ENCODE measurements at places on chromosomes 6 and 20.

- peak; percentile 12 for DNase-seq
Measured at GRCh38 chr6:111231090-111231459, 143.8 kb downstream of the SLC16A10 start.

GRCh38 chr6:722077-722524 is 29.2 kb upstream of the EXOC2 start:
- peak; percentile 64 for DNase-seq

DNA sequence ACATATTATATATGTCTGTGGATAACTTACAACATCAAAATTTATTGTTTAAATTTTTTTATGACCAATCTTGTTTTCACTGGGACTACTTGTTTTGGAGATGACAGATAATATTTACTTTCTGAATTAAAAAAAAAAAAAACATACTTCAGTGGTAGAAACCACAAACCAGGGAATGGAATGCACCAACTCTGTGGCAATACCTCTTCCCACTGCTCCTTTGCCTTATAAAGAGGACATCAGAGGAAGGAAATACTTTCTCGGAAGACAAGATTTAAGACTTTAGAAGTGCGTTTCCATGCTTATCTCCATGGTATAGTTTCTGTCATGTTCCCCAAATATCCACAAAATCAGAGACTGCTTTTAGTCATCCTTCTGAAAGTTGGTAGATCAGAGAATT is 1241.1 kb upstream of the EYS start:
- DNase-seq, result no peak

DNA sequence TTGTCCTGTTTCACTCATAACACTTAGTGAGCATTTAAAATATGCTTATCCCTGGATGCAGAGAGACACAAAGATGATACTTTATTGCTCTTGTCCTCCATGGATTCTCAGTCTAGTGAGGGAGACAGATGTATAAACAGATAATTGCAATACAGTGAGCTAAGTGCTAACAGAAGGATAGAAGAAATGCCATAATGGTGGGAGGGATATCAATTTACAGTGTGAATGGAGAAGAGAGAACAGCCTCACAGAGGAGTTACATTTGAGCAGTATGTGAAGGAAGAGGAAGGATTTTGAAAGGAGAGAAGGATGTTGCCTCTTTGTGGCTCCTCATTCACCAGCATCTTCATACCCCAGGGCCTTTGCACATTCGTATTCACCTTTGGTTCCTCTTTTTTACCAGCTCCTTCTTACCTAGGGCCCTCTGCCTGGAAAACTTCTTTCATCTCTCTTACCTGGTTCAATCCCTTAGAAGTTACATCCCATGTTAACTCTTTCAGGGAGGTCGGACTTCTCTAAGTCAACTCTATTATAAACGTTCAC is 341.7 kb downstream of the PRL start:
- DNase-seq, result no peak

DNA sequence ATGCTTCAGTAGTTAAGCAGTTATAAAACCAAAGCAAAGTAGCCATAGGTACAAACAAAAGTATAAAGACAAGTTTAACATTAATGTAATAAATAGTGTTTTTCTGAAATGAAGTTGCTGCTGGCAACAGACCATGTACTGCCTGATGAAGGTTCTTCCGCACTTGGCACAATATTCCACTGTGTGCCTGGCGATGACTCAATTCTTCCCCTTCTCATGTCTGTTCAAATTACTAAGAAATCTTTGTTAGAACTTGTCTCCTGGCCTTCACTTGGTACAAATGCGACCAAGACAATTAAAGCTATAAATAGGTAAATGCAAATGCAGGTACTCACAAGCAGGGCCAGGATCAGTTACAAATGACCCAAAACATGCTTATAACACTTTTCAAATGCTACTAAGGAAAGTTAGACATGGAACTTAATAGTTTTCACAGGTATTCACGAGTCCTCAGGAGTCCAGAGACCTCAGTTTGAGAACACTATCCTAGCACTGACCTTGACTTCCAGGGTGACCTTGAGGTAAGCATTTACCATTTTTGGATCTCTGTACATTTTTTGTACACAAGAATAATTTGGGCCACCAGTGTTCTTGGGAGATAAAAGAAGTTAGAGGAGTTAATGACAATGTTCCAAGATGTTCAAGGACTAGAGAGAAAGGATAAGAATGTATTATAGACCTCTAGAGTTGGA is 8.1 kb upstream of the DDR1 start:
- DNase-seq, result peak; percentile 91

GRCh38 chr6:68333442-68333841 is 301.6 kb upstream of the ADGRB3 start:
- DNase-seq, result no peak

- no peak for DNase-seq
Measured at GRCh38 chr6:25366903-25367545, 87.8 kb downstream of the CARMIL1 start.

DNA sequence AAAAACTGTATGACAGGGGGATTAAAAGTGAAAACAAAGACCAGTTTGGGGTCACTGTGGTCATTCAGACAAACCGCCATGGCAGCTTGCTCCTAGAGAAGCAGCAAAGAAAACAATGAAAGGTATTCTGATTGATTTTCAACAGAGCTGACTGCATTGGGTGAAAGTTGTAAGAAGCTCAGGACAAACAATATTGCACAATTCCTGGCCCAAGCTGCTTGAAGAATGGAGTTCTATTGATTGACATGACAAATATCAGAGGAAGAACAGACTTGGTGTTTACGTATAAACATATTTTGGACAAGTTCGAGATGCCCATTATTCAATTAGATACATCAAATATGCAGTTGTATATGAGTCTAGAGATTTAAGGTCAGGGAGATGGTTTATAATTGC is 62.0 kb downstream of the TRIM38 start:
- no peak for DNase-seq

DNA sequence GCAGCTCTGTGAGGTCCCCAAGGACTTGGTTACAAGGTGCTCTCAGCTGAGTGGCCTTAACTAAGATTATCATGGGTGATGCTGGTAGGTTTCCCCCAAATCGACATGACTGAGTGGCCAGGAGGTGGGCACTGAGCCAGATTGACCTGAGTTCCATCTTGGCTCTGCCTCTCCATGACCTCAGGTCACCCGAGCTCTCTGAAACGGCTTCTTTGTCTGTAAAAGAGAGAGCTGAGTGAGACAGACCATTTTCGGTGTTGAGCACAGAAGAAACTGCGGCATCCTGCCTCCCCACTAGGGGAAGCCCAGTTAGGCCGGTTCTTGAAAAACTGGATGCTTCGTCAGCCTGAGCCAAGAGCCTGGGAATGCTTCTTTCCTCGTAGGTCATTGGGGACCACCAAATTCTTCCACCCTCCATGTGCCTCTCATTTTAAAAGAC is 14.1 kb upstream of the STX16 start:
- no peak for DNase-seq

GRCh38 chr20:32007787-32008616 is 2.2 kb upstream of the CCM2L start:
- DNase-seq, result no peak

GRCh38 chr6:82646231-82646615 is 282.6 kb downstream of the TPBG start:
- DNase-seq, result no peak

DNA sequence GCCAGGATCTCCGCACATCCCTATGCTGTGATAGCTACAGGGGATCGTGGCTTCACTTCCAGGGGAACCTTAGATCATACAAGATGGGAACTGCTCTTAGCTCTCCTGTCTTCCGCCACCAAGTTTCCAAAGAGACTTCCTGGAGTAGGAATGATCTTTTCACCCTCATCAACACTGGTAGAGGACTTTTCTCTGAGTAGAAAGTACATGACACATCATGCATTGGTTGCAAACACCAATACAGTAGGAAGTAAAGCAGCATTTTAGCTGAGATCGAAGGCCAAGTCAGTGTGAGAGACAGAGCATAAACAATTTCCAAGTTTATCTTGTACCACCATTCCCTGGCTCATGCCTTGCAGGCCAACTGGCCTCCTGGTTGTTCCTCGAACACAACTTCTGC is 113.1 kb upstream of the NEDD9 start:
- no peak for DNase-seq

GRCh38 chr6:23568292-23568691 is 557.7 kb upstream of the NRSN1 start:
- DNase-seq, result no peak

- DNase-seq, result no peak
Measured at GRCh38 chr6:151630387-151630786, 136.6 kb downstream of the CCDC170 start.

DNA sequence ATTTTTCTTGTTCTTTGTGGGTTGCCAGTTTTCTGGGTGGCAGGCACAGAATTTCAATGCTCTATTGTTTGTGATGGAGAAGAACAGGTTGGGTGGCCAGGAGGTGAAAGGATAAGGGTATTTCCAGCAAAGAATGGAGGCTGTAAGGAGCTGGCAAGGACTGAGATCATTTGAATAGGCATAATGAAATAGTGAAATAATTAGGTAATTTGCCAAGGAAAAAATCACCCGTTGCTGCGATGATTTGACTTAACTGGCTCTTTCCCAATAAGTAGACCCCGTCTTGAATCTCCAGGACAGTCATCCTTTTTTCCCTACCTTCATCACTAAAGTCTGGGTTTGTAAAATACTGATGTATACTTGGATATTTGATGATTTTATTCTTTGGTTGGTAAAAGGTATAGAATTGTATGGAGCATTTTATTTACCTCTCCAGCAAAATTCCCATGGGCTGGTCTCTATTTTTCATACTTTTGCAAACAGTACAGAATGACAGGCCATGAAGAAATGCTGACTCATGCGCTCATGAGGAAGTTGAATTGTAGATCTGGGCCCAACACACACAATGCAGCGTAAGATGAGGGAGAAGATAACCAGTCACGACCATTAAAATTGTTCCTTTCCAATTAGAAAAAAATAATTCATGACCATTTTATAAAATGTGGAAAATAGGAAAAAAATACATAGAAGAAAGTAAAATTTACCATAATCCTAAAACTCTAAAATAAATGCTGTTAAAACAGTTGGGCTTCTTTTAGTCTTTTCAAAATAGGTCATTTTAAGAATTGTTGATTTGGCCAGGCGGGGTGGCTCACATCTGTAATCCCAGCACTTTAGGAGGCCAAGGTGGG is 2.4 kb upstream of the GCNT2 start:
- no peak for DNase-seq

DNA sequence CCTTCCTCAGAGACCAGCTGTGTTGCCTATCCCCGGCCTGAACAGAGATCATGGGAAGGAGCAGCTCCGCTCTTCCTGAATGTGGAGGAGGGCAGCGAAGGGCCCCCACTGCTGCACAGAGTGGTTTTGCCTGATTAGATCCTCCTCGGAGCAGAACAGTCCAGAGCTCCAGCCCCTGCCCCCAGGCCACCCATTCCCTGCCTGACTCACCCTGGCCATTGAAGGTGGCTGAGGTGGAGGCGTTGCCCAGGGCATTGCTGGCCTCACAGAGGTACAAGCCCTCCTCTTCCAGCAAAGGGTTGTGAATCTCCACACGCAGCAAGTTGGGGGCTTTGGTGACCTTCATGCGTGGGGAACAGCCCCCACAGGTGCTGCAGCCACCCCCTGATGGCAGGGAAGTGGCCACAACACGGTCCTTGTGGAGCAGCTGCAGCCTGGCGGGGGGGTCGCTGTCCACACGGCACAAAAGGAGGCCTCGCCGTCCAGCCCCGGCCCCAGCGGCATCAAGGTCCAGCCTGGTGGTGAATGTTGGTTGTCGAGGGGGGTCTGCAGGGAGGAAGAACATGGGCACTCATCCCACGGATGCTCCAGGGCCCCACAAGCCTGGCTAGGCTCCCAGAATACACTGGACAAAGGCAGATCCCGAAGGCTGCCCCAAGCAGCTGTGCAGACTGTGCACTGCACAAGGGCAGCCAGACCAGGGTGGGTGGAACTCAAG is 14.7 kb downstream of the SIGLEC1 start:
- no peak for DNase-seq

- no peak for DNase-seq
Measured at GRCh38 chr6:136639702-136640101, 89.5 kb upstream of the MAP7 start.

DNA sequence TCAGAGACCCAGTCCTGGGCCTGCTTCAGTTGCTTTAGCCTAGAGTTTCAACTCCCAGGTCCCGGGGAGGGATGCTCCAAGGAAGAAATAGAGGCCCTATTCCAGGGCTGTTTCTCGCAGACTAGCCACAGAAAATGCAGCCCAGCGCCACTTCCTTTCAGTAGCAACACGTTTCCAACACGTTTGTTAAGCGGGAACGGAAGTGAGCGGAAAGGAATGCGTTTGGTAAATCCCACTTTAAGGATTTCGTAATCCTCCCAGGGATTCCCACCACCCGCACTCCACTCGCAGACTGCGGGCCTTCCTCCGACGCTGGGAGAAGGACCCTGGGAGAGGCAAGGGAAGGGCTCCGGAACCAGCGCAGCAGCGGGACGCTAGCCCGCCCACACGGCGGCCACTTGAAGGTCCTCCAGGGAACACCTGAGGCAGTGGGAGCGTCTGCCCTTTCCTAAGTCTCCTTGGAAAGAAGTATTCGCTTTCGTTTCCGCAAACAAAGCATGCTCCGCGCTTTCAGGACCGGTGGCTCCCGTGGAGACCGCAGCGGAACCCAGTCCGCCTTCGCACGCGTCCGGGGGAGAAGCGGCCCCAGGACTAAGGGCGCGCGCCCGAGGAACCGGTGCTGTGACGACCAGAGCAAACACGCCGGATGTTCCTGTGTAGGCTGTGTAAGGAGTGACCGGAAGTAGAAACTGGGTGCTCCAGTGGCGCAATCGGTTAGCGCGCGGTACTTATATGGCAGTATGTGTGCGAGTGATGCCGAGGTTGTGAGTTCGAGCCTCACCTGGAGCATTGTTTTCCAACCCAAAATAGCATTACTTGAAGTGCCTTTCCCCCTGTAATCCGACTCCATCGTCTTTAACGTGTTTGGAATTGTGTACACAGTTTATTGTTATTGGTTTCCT is 227.6 kb upstream of the PRSS16 start:
- DNase-seq, result peak; percentile 88

DNA sequence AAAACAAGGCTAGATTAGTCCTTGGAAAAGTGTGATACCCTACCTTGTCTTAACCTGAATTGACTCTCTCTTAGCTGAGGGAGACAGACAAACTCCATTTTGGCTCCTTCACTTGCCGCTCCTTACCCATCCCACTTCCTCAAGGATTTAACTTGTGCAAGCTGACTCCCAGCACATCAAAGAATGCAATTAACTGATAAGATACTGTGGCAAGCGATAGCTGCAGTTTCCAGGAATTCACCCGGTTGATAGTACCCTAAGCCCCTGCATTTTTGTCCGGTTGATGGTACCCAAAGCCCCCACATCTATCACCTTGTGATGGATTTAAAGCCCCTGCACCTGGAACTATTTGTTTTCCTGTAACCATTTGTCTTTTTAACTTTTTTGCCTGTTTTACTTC is 1.9 kb upstream of the SERINC3 start:
- DNase-seq, result no peak

Measured in foreskin melanocyte (primary cell).